ENCODE measurements at places on chromosomes 6 and 20. TPM values are rescaled to one million over a fixed set of nuclear protein-coding genes. Genes with fewer than 3 reads are reported as not detected.

Gene SPATA25
- 0.77 TPM for total RNA-seq

Gene HLA-DMB
- 1.5 TPM for total RNA-seq

Gene PHF20
- 31.0 TPM for total RNA-seq

Gene CPXM1
- total RNA-seq = not detected

Gene DSN1
- total RNA-seq = 23.4 TPM

Gene CLIC5
- total RNA-seq = not detected

Gene FAM209A
- total RNA-seq = 0.59 TPM

Gene POPDC3
- total RNA-seq = 30.1 TPM

Gene TSPO2
- 0.10 TPM for total RNA-seq

Gene ZSCAN23
- total RNA-seq = not detected

Gene SIRPB1
- total RNA-seq = 0.57 TPM

Gene TENT5A
- 1.1 TPM for total RNA-seq

Gene CDK19
- total RNA-seq = 5.3 TPM

Gene DBNDD2
- total RNA-seq = 24.9 TPM

Gene PACSIN1
- 0.05 TPM for total RNA-seq

Gene IFNGR1
- 27.7 TPM for total RNA-seq

Gene CLVS2
- total RNA-seq = 0.07 TPM

Gene ETV7
- total RNA-seq = 0.10 TPM

Gene TREM1
- total RNA-seq = not detected

Gene PBOV1
- total RNA-seq = not detected
